ENCODE measurements at places on chromosomes 16 and 17.

DNA sequence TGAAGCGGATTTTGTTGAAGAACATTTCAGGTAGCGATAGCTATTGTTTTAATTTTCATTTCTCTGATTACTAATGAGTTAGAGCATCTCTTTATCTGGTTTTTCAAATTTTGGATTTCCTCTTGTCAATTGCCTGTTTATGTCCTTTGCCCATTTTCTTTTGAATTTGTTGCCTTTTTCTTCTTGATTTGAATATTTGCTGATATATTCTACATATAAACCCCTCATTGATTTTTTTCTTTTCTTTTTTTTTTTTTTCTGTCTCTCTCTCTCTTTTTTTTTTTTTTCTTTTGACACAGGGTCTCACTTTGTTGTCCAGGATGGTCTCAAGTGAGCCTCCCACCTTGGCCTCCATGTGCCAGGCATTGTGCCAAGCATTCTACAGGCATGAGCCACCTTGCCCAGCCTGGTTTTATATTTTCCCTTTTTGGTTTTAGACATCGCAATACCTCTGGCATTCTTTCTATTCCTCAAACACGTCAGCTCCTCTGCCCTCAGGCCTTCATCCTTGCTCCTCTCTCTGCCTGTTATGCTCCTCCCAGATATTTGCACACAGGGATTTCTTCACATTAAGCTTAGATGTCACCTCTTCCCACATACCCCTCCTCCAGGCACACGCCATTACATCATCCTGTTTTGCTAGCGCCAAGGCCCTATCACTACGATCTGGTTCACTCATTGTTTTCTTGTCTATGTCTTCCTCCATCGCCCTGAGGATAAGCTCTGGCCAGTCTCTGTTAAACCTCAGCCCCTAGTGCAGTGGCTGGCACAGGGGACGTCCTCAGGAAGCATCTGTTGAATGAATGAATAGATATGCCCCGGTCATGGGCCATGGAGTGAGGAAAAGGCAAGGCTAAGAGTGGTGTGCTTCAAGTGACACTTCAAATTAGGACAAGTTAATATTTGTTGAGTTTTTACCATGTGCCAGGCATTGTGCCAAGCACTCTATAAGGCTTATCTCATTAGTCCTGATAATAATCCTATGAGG, 8.6 kb downstream of the SARM1 start:
- no peaks in the 10 kb centered on the region for H3K4me1 ChIP-seq
- no peak overlapping the region for H3K4me3 ChIP-seq
- H3K27me3 ChIP-seq: no peaks in the 10 kb centered on the region

DNA sequence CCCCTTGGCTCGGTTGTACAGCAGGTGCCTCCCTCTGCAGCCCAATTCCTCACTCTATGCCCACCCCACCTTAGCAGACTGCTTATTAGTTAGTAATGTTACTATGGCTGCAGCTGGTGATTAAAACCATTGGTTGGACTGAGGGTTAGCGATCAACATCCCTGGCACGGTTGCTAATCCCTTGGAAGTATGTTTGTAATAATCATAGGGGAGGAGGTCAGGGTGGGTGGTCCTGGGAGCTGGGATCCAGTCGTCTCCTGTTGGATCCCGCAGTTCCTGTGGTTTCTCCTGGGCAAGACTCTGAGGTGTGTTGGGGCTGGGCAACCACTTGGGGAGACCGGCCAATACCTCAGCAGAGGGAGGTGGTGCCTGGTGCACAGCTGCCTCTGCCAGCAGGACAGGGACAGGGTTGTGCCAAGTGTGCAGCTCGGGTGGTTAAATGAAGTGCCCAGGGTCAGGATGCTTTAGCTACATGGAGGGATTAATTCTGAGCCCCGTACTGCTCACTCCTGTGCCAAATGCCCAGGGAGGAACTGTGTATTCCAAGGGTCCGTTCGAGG, 38.0 kb downstream of the FZD2 start:
- no peaks in the 10 kb centered on the region for H3K27me3 ChIP-seq
- no peak overlapping the region for H3K27ac ChIP-seq
- H3K4me1 ChIP-seq: peaks cover 14% of the 10 kb centered on the region
- H3K4me3 ChIP-seq: no peak overlapping the region
- H3K36me3 ChIP-seq: no peaks in the 10 kb centered on the region

GRCh38 chr17:36949461-36949927, 740 bp downstream of the AATF start:
- peaks cover 18% of the 10 kb centered on the region for H3K36me3 ChIP-seq
- H3K4me3 ChIP-seq: peak overlapping the region; percentile 95
- H3K27me3 ChIP-seq: peaks cover 29% of the 10 kb centered on the region
- peak overlapping the region; percentile 92 for H3K27ac ChIP-seq

DNA sequence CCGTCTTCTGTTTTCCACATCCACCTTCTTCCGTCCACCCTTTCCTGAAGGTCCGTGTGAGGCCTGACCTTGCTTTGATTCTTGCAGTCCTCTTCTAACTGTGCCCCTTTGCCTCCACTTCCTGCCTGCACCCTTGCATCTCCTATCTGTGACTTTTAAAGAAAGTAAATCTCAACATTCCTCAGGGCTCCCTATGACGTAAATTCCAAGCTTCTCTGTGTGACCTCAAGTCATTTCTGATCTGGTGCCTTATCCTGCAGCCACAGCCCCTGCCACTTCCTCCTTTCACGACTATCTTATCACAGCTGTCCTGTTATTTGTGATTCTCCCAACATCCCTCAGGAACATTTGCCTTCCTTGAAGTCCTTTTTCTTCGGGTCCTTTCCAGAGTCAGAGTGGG, 520.5 kb downstream of the CDH13 start:
- no peak for DNase-seq
- H3K27me3 ChIP-seq: no peaks in the 10 kb centered on the region
- no peak overlapping the region for H3K4me3 ChIP-seq
- no peak overlapping the region for H3K27ac ChIP-seq
- H3K4me1 ChIP-seq: peaks cover 8% of the 10 kb centered on the region

GRCh38 chr17:81084680-81085419, 49.9 kb downstream of the BAIAP2 start:
- peaks cover 8% of the 10 kb centered on the region for H3K36me3 ChIP-seq
- H3K4me1 ChIP-seq: no peaks in the 10 kb centered on the region
- DNase-seq: no peak
- H3K27ac ChIP-seq: no peak overlapping the region
- H3K27me3 ChIP-seq: no peaks in the 10 kb centered on the region
- H3K4me3 ChIP-seq: no peak overlapping the region

GRCh38 chr16:19114359-19115147, 789 bp downstream of the ITPRIPL2 start:
- H3K27ac ChIP-seq: peak overlapping the region; percentile 84
- peak; percentile 93 for DNase-seq
- no peaks in the 10 kb centered on the region for H3K27me3 ChIP-seq
- H3K4me1 ChIP-seq: peaks cover 52% of the 10 kb centered on the region
